ENCODE measurements at places on chromosomes 1 and 21.

- no peak for DNase-seq
Measured at GRCh38 chr1:94982398-94982797, 55.5 kb upstream of the CNN3 start.

- no peak for DNase-seq
Measured at GRCh38 chr1:198455966-198456365, 84.5 kb downstream of the ATP6V1G3 start.

DNA sequence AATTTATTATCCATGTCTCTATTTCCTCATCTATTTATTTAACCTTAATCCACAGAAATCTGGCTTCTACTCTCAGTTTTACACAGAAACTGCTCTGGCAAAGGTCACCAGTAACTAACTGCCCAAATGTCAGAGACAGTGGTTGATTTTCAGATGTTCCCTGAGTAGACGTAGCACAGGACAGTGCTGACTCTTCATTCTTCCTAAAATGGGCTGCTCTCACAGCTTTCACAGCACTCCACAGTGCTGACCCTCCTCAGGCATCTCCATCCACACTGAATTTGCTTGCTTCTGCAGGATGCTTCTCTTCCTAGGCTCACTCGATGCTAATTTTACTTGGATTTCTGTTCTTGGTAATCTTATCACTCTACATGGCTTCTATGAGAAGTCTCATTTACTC is 508.2 kb upstream of the ZRANB2 start:
- DNase-seq = no peak

- no peak for DNase-seq
Measured at GRCh38 chr21:43287795-43288755, 119.3 kb downstream of the CRYAA start.

- no peak for DNase-seq
Measured at GRCh38 chr1:32541064-32541566, 1.9 kb downstream of the ZBTB8A start.

DNA sequence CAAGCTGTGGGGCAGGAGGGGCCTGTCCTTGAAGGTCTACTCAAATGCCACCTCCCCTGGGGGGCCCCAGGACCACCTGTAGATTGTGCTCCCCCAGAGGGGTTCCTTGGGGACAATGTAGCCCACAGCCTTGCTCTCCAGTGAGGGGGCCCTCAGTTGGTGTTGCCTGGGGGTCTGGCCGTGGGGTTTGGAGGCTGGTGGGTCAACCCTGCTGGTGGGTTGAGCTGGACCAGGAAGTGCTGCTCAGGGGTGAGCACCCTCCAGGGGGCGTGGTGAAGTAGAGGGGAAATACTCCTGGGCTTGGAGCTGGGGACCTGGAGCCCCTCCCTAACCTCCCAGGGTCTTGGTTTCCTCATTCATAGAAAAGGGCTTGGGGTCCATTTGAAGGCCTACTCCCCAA is 143.6 kb upstream of the WNT4 start:
- DNase-seq = no peak

- no peak for DNase-seq
Measured at GRCh38 chr1:106555571-106555970, 500.9 kb upstream of the PRMT6 start.

Measured in substantia nigra (tissue), 51 donors.